ENCODE measurements at places on chromosomes 3 and 15.

DNA sequence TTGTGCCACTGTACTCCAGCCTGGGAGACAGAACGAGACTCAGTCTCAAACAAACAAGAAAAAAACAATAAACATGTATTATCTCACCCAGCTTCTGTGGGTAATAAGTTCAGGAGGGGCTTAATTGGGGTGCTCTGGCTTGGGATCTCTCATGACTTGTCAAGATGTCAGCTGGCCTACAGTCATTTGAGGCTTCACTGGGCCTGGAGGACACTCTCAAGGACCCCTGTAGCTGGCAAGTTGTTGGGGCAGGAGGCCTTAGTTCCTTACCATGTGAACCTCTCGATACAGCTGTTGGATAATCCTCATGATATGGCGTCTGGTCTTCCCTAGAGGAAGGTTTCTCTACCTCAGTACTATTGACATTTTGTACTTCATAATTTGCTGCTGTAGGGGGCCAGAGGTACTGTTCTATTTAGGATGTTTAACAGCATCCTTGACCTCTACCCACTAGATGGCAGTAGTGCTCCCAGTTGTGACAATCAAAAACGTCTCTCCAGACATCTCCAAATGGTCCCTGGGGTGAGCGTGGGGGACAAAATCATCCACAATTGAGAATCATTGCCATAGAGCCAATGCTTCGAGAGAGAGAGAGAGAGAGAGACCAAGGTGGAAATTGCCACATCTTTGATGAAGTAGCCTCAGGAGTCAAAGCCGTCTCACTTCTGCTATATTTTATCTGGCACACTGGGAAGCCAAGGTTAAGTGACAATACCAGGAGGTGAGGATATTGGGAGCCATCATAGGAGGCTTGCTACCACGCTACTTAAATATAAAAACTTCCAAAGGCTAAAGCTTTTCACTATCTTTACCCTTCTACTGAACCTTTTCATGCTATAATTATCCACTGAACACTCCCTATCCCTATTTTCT lies 23.9 kb upstream of the SLTM start:
- DNase-seq = peak; percentile 76

- DNase-seq = no peak
Observed at GRCh38 chr3:176740906-176741663, 456.2 kb downstream of the TBL1XR1 start.

GRCh38 chr3:129723558-129724324 lies 117.3 kb upstream of the PLXND1 start:
- no peak for DNase-seq

DNA sequence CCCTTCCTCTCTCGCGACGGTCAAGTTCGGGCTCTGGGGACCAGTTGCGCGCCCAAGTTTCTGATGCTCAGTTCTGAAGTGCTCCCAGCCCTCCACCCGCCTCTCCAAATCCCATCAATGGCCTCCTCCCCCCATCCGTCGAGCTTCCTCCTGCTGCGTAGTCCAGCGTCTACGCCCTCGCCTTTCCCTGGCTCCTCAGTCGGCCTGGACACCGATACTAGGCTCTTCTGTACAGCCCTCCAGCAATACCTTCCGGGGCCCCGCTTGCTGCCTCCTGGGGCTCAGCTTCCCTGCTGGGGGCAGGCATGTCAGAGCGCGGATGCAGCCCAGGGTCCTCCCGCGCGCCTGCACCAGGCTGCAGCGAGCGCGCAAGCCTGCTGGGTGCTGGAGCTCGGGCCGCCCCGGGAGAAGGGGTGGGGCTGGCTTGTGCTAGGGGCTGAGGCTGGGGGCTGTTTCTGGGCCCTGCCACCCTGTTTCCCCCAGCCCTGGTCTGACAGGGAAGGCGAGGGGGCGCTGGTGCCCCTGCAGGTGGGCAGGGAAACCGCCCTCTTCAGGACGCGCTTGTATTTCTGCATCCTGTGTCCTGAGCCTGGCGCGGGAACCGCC lies 353.3 kb upstream of the SUCLG2 start:
- DNase-seq = peak; percentile 44

DNA sequence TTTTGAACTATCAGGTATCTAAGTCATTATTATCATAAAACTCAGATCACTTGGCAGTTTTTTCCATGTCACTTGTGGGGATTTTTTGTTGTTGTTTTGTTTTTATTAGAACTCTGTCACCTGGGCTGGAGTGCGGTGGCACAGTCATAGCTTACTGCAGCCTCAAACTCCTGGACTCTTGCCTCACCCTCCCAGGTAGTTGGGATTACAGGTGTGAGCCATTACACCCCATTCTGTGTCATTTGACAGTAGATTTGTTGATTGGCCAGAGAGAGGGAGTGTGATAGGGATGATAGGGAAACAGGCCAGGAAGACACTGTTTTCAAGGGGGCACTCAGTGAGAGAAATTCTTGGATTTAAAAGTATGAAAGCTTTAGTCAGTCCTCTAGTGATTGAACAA lies 54.7 kb upstream of the SCAANT1 start:
- DNase-seq = no peak
